HFFc6 (cell line): ENCODE measurements at places on chromosomes 1 and 21. TPM values are rescaled to one million over a fixed set of nuclear protein-coding genes. Genes with fewer than 3 reads are reported as not detected.

GRCh38 chr21:42194863-42195262 is 24.1 kb upstream of the ABCG1 start:
- no peak for DNase-seq
- no peak overlapping the region for H3K27ac ChIP-seq
- H3K27me3 ChIP-seq, result peaks cover 16% of the 10 kb centered on the region
- H3K4me1 ChIP-seq, result peaks cover 9% of the 10 kb centered on the region

DNA sequence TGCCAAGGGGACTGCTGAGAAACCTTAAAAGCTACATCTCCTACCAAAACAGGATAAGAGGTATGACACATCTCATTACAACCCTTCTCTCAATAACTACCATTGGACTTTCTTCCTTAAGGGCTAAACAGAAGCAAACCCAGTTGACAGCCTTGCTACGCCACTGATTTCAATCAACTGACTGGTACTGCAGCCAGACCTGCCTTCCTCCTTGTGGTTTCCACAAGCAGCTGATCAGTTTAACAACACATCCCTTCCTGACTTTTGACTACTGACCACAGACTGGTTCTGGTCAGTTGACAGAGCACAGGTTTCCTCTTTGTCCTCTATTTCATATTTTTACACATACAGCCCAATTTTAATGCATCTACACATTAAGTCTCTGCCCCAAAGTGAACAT is 108.8 kb downstream of the ADAMTS1 start:
- no peaks in the 10 kb centered on the region for H3K36me3 ChIP-seq
- peaks cover 6% of the 10 kb centered on the region; the same call in 1 of the 2 replicates for H3K27me3 ChIP-seq
- DNase-seq, result no peak

DNA sequence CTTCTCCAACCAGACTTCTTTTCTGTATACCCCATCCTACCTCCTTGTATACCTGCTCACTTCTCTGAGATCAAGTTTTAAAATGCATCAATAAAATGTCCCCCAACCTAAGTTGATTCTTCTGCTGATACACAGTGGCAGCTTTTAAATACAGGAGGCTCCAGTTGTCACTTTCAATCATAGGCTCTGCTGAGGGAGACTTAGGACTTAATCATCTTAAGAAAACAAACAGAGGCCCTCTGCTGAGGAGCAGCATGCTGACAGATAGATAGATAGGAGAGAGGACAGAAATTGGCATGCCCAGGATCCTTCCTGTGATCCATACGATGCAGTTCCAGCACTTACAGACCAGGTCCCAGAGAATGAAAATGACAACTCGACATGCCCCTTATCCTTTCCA is 311.0 kb upstream of the PROX1 start:
- no peaks in the 10 kb centered on the region for H3K4me1 ChIP-seq
- H3K27me3 ChIP-seq, result no peaks in the 10 kb centered on the region; the same call in 1 of the 2 replicates
- H3K4me3 ChIP-seq, result no peak overlapping the region
- H3K27ac ChIP-seq, result no peak overlapping the region

TLR5 gene
- not detected in 3 replicates for total RNA-seq

DNA sequence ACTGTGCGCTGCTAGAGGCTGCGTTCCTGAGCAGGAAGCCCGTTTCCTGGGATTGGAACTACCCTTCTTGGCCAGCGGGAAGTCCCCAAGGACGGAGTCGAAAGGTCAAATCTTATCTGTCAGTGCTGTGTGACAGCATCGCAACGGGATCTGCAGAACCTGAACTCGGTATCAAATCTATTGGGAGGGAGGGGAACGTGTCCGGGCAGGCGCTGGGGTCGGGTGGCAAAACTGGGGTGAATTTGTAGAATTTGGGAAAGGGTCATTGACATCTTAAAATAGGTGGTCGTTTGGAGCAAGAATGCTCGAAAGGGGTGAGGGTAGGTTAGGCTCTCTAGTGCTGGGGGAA is 725 bp upstream of the ARPC5 start:
- H3K27me3 ChIP-seq, result peaks cover 7% of the 10 kb centered on the region
- peaks cover 50% of the 10 kb centered on the region for H3K4me1 ChIP-seq
- H3K27ac ChIP-seq, result peak overlapping the region; percentile 99
- H3K4me3 ChIP-seq, result peak overlapping the region; percentile 100
- no peak for DNase-seq

GRCh38 chr1:215358356-215358755 is 208.7 kb upstream of the KCTD3 start:
- DNase-seq, result no peak
- H3K27ac ChIP-seq, result no peak overlapping the region
- no peaks in the 10 kb centered on the region; the same call in 1 of the 2 replicates for H3K27me3 ChIP-seq
- no peak overlapping the region for H3K4me3 ChIP-seq
- peaks cover 8% of the 10 kb centered on the region for H3K4me1 ChIP-seq
- H3K36me3 ChIP-seq, result no peaks in the 10 kb centered on the region
